Ascending aorta (tissue), 2 donors: ENCODE measurements at places on chromosomes 7 and 10.
A peak's percentile ranks its signal among the peaks of the same experiment; 100 is the strongest.

GRCh38 chr7:74474271-74474865, 20.7 kb downstream of the GTF2IRD1 start:
- no peak for DNase-seq

GRCh38 chr7:90723866-90724265, 127.7 kb downstream of the CDK14 start:
- DNase-seq, result no peak

GRCh38 chr10:72712136-72712535, 20.2 kb downstream of the MCU start:
- DNase-seq, result no peak

GRCh38 chr10:10667466-10667865, 350.2 kb upstream of the CELF2 start:
- DNase-seq, result no peak

DNA sequence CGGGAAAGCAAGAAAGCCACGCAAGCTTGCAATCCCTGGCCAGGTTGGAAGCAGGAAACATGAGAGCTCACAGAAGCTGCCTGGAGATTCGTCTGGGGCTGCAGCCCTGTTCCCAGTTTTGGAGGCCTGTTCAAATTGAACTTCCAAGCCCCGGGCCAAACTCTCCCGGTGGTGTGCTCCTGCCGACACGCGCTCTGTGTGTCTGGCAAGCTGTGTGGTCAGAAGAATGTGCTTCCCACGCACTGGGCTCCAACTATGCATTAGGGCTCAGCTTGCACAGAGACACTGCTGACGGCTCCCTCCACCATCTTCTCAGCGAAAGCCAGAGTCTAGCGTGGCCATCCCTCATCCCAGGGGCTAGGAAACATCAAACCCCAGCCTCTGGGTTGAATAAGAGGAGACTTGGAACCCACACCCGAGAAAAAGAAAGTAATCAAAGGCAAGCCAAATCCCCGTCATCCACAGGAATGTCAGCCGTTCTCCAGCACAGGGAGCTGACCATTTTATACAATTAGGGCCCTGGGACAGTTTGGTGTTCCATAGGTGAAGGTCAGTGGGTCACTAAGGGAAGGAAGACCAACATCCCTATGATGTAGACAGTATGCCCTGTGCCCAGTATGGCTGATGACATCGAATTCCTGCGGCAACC, 107.2 kb downstream of the FGFR2 start:
- DNase-seq, result peak; percentile 65

GRCh38 chr7:153452661-153453060, 599.5 kb upstream of the DPP6 start:
- DNase-seq, result no peak

- DNase-seq, result no peak
Observed at GRCh38 chr10:104038537-104038936, 47.1 kb downstream of the COL17A1 start.

GRCh38 chr7:135519871-135520270, 10.0 kb upstream of the CNOT4 start:
- no peak for DNase-seq

DNA sequence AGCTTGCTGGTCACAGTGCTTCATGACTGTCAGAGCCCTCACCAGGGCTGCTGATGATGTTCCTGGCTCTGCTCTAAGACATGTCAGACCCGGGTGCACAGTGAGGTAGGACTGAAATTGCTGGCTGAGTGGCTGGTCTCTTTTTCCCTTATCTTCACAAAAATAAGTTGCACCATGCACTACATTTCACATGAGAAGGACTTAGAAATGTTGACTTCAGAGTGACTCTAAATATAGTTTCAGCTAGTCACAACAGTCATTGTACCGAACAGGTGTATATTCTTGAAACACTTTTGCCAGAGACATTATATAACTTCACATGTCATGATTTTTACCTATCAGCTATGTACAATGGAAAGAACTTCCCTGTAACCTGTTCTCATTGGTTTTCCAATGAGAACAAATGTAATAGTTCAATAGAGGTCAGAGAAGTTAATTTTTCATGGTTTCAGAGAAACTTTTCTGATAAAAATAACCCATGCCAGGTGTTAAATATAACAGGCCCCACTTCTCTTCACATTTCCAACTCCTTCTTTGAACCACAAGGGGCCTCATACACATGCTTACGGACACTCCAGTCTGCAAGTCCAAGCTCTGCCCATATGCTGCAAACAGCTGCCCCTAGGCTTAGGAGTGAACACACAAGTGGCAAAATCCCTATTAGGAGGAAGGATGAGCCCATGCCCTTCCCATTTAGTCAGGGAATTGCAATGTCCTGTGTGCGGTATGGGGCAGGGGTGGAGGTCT, 115.6 kb downstream of the CDK6 start:
- DNase-seq, result no peak
